ENCODE measurements at places on chromosomes 1 and 21.

GRCh38 chr1:56501888-56502287 is 77.5 kb downstream of the PLPP3 start:
- DNase-seq, result no peak

GRCh38 chr1:193940176-193940575 is 753.8 kb upstream of the B3GALT2 start:
- no peak for DNase-seq

DNA sequence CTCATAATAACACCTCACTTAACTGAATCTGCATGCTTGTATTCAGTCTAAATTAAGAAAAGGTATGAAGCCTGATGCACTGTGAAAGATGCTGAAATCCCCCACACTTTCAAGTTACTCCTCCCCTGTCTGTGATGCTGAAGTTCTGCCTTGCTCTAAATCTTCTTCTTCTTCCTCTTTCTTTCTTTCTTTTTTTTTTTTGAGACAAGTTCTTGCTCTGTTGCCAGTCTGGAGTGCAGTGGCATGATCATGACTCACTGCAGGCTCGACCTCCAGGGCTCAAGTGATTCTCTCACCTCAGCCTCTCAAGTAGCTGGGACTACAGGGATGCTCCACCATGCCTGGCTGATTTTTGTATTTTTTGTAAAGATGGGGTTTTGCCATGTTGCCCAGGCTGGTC is 231.0 kb upstream of the B3GALT2 start:
- peak; percentile 8 for DNase-seq

GRCh38 chr1:235088907-235089306 is 39.7 kb downstream of the TOMM20 start:
- no peak for DNase-seq

GRCh38 chr1:3064901-3065300 is 4.1 kb upstream of the PRDM16 start:
- DNase-seq, result no peak

DNA sequence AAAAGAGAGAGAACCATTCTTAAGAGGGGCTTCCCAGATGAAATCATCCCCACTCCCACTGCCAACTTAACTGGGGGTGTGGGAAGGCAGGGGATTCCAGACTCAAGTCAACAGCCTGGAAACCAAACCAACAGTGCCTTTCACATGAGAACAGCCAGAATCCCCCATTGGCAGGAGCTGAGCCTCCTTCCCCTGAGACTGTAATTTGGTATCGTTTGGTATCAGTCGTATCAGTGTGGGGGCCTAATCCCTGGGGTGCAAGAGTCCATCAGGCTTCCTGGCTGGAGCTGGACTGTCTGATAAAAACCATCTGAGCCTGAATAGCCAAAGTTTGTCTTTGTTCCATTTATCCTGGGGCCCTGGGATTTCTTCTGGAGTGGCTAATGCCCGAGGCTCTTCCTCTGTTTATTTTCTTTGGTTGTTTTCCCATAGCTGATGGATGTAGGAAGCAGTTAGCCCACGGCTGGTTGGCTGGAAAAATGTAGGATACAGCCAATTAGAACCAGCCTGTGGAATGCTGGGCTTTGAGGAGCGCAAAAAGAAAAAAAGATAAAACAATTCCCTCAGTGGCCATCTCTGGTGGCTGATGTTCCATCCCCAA is 84.6 kb downstream of the LAMC2 start:
- no peak for DNase-seq

DNA sequence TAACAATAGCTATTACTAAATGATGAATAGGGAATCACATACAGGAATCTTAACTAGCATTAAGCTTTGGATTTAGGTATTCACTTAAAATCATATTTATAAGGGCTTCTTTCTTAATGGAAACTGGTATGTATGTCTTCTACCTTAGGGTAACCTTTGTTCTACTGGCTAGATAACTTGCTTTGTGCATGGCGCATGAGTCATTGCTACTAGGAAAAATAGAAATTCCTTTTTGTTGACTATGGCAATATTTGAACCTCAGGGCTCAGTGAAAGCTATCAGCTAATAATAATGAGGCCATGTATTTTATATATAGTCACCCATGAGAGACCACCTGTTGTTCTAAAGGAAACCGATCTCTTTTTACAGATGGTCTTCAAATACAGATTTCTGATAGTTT is 72.5 kb downstream of the RPS6KC1 start:
- DNase-seq, result no peak

DNA sequence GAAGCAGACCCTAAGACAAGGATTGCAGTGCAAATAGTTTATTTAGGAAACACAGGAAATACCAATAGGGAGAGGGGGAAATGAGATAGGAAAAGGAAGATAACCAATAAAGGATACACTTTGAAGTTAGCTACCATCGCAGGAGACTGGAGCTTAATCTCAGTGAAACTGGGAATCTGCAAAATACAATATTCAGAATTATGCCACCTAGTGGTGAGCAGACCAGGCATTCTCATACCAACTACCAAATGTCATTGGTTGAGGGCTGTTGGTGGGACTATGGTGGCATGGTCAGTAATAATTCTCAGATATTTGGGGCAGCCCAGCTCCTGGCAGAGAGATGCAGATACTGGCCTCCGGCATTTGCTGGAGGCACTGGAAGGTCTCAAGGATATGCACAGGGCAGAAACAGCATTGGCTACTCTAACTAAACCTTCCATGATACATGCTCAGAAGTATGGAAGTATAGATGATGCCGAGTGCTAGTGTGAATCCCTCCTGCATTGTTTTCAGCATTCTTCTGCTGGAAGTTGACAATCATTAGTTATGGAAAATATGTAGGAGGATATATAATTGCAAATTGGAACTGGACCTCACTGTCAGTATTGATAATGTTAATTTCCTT is 11.8 kb upstream of the ZFP69B start:
- DNase-seq, result peak; percentile 47

DNA sequence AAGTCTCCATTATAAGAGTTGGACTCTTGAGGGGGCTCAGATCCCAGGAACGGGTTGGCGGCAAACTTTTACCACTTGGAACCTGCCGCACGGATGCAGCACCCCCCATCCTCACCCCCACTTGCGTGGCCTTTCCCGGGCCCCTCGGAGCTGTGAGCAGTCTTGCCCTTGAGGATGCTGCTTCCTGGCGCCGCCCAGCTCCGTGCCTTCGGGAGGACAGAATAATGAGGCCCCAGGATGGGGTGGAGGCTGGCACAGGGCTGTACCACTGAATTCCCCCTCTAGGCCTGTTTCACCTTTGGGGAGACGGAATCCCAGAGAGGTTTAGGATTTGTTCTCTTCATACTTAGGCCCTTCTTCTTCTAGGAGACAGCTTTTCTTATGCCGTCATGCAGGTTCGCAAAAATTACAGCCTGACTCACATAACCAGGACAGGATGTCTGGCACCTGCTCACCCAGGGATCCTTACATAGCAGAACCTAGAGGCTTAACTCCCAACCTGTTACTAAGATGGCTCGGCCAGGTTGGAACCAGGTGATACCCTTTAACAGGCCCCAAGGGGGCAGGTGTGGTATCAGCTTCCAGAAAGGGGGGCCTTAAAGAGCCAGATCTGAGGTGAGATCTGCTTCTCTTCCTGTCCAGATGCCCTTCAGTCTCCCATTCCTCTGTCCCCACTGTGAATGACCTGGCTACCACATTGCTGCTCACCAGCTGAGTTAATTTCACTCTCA is 1.5 kb downstream of the TRNP1 start:
- DNase-seq, result no peak

- no peak for DNase-seq
These were observed 20.9 kb upstream of the LYPLAL1 start for GRCh38 chr1:219152751-219153150.
